CD4-positive, CD25-positive, alpha-beta regulatory T cell (primary cell): ENCODE measurements at places on chromosomes 1 and 21. TPM values are rescaled to one million over a fixed set of nuclear protein-coding genes. Genes with fewer than 3 reads are reported as not detected.

Gene COL18A1
- polyA plus RNA-seq = 1.5 TPM

Gene SFN
- polyA plus RNA-seq = not detected

Gene HPCA
- polyA plus RNA-seq = not detected

Gene CLDN14
- polyA plus RNA-seq = not detected

Gene SLFNL1
- polyA plus RNA-seq = 0.38 TPM

Gene TUFT1
- 13.6 TPM for polyA plus RNA-seq

Gene AVPR1B
- not detected for polyA plus RNA-seq

Gene NUP210L
- 0.02 TPM for polyA plus RNA-seq

Gene NUDT4B
- polyA plus RNA-seq = 9.1 TPM

Gene SLAMF6
- polyA plus RNA-seq = 154 TPM

Gene NBL1
- polyA plus RNA-seq = 1.3 TPM

Gene KCNA2
- polyA plus RNA-seq = 0.64 TPM

Gene RRP15
- 9.2 TPM for polyA plus RNA-seq

Gene BRWD1
- polyA plus RNA-seq = 44.1 TPM

Gene CHI3L1
- not detected for polyA plus RNA-seq

Gene RHD
- 0.10 TPM for polyA plus RNA-seq

Gene CFHR2
- polyA plus RNA-seq = not detected

Gene OR6N1
- polyA plus RNA-seq = not detected

Gene ADCY10
- polyA plus RNA-seq = not detected

Gene PRELP
- not detected for polyA plus RNA-seq

Gene LORICRIN
- polyA plus RNA-seq = not detected

Gene NMNAT2
- polyA plus RNA-seq = not detected

Gene PRKAA2
- polyA plus RNA-seq = not detected

Gene APCS
- not detected for polyA plus RNA-seq

Gene GSTM5
- polyA plus RNA-seq = not detected

Gene TSPAN2
- 1.1 TPM for polyA plus RNA-seq

Gene GJB5
- polyA plus RNA-seq = not detected

Gene ACAP3
- polyA plus RNA-seq = 3.8 TPM

Gene OR2T33
- not detected for polyA plus RNA-seq

Gene TMEM53
- polyA plus RNA-seq = 5.6 TPM

Gene DENND2C
- 0.11 TPM for polyA plus RNA-seq

Gene FCAMR
- not detected for polyA plus RNA-seq

Gene SYTL1
- polyA plus RNA-seq = 91.0 TPM

Gene SLC35E2B
- 29.5 TPM for polyA plus RNA-seq

Gene FGGY
- polyA plus RNA-seq = 4.5 TPM

Gene GPR153
- not detected for polyA plus RNA-seq

Gene STYXL2
- not detected for polyA plus RNA-seq

Gene KRTAP21-2
- polyA plus RNA-seq = not detected

Gene S100A2
- polyA plus RNA-seq = not detected

Gene RNASEL
- polyA plus RNA-seq = 6.2 TPM

Gene PODN
- not detected for polyA plus RNA-seq

Gene NTRK1
- not detected for polyA plus RNA-seq

Gene VCAM1
- polyA plus RNA-seq = not detected
